Fibroblast of skin of left biceps (primary cell): ENCODE measurements at places on chromosomes 12 and 14.

- no peak for DNase-seq
These were observed 45.0 kb downstream of the SLC24A4 start for GRCh38 chr14:92368001-92368400.

GRCh38 chr12:91555436-91556415, 373.1 kb upstream of the DCN start:
- DNase-seq = no peak

GRCh38 chr12:132453361-132454192, 36.4 kb upstream of the FBRSL1 start:
- DNase-seq = peak; percentile 13

- peak; percentile 55 for DNase-seq
These were observed 563 bp upstream of the STXBP6 start for GRCh38 chr14:25050269-25051150.

DNA sequence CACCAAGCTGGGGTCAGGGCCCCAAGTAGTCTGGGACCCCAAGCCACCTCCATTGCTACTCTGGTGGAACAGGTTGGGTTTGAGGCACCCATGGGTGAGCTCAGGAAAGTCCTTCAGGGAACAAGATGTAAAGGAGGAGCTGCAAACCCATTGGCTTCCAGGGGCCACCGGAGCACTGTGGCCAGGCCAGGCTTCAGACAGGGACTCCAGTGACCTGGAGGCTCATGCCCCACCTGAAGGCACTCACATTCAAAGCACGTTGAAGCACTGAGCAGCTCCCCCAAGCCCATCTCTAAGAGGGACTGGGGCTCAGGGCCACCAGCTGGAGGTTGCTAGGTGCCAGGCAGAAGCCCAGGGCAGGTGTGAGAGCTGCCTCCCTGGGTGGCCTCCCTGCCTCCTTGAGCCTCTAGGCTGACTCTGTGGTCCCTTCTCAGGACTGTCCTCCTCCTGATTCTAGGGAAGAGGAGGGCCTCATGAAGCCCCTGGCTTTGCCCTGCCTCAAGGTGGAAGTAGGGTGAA, 49.1 kb downstream of the FAM222A start:
- no peak for DNase-seq

DNA sequence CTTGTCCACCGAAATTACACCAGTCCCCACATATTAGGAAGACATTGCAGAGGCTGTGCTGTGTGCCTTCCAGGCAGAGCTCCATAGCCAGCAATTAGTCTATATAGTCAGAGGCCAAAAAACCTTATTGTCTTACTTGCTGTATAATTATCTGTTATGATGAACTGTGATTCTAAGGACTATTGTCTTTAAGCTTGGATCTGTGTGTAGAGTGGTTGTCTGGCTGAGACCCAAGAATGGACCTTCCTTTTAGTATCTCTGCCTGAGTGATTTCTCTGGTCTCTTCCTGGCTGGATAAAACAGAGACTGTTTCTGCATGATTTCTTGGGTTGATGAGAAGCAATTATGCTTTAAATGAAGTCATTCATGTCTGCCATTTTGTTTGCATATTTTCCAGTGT, 465.3 kb downstream of the PRKD1 start:
- no peak for DNase-seq

- DNase-seq = no peak
These were observed 1052.4 kb downstream of the BCL11B start for GRCh38 chr14:98219638-98220037.

DNA sequence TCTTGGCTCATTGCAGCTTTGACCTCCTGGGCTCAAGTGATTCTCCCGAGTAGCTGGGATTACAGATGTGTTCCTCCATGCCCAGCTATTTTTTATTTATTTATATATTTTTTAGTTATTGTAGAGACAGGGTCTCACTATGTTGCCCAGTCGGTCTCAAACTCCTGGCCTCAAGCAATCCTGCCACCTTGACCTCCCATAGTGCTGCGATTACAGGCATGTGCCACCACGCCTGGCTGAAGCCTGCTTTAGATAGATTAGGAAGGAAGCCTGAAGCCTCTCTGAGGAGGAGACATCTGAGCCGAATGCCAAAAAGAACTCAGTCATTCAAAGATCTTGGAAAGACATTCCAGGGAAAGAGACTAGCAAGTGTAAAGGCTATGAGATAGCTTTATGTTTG, 10.2 kb downstream of the INHBC start:
- DNase-seq = no peak

DNA sequence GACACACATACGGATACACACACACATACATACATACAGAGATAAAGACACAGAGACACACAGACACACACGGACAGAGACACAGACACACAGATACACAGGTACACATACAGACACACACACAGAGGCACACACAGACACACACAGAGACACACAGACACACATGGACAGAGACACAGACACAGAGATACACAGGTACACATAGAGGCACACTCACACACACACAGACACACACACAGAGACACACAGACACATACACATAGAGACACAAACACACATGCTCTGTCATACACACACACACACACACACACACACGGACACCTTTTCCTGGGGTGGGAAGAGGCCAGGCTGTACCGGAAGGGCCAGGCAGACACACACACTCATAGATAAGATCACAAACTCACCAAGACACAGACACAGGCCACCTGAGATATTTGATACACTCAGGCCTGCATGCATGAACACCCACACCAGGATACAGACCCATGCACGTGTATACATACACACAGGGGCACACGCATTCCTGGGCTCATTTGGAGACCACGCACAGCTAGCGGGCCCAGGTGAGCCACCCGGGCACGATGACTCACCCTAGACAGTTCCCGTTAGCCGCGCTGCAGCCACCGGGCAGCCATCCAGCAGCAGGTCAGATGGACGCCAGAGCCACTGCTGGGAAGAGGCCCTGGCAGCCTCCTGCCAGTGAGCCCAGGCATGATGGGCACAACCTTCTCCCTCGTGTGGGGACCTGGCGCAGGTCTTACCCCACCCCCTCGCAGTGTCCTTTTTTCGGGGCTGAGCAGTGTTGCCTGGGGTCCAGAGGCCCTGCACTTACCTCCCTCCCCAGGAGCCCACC, 1.8 kb upstream of the AHNAK2 start:
- DNase-seq = no peak

- DNase-seq = no peak
These were observed 73.0 kb upstream of the ATF1 start for GRCh38 chr12:50690925-50691324.

GRCh38 chr12:120760349-120761254, 35.0 kb downstream of the ACADS start:
- no peak for DNase-seq

- DNase-seq = no peak
These were observed 238.1 kb downstream of the APAF1 start for GRCh38 chr12:98883231-98883630.

- no peak for DNase-seq
These were observed 10.1 kb upstream of the SPSB2 start for GRCh38 chr12:6883252-6883651.
